ENCODE measurements at places on chromosomes 16 and 17.
A peak's percentile ranks its signal among the peaks of the same experiment; 100 is the strongest.

DNA sequence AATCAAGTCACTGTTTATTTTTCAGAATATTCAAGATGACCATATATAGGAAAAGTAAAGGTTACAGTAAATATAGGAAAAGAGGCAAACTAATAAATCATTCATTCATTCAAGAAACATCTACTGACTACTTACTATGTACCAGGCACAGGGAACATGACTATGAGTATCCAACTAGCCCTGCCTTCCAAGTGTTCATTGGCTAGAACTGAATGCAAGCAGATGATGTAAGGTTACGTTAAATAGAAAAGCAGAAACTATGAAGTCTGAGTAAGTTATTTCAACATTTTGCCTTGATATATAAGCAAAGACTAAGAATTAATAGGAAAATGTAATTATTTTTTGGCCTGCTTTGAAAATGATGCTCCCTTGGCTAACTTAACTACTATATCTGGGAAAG lies 36.7 kb downstream of the SPAG9 start:
- ATAC-seq: no peak

DNA sequence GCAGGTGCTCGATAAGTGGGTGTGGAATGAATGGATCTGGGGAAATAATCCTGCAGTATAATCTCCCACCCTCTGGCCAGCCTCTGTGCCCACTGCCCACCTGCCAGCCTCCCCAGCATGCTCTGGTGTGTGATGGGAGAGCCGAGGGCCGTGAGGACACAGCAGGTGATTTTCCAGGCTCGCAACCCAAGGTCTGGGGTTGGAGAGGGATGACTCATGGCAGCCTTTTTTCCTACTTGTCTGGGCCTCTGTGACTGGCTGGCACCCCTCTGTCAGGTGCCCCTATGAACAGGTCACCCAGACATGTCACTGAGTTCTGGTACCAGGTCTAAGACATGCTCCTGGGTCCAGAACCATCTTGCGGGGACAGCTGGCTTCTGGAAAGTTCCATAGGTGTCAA lies 385.7 kb upstream of the TNRC6C start:
- ATAC-seq: no peak

DNA sequence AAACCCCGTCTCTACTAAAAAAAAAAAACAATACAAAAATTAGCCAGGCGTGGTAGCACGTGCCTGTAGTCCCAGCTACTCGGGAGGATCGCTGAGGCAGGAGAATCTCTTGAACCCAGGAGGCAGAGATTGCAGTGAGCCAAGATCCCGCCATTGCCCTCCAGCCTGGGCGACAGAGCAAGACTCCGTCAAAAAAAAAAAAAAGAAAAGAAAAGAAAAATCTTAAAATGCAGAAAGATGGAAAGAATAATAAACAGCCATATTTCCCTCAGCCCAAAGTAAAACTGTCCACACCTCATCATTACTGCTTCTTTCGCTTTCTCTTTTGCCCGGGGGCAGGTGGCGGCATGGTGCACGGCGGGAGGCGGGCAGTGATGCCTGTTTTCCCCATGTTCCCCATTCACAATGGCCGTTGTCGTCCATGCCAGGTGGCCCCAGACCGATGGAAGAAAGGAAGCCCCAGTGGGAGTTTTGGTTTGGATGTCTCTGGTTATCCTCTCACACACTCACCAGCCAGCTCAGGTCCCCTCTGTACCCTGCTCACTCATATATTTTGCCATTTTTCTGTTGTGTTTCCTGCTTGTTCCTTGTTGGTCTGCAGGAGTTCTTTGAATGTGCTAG lies 37.0 kb upstream of the PEMT start:
- ATAC-seq: no peak

DNA sequence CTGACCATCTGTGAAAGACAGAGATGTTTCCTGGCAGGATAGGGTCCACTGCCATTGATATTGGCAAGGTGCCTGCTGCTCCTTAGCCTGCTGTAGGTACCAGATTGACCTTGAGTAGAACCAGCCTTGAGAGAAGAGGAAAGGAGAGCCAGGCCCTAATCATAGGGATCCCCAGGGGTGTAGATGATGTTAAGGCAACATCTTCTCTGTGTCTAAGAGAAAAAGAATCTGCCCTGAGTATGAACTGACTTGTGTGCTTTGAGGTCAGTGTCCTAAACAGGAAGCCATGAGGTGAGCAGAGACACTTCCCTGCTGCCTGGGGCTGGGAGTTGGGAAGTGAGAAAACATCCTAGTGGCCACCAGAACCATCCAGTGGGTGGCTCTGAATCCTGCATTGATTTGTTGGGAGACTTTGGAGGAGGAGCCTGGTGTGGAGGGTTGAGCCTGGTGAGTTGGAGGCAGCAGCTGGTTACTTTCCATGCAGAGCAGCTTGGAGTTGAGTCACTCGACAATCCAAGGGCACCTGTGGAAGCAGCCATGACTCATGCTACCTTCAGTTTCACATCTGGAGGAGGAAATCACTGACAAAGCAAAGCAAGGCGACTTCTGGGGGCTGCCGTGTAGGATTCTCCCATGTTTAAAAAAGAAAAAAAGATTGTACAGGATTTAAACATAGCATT lies 47.8 kb downstream of the BMERB1 start:
- peak; percentile 98 for ATAC-seq

GRCh38 chr17:80229011-80229410 lies 8.8 kb downstream of the SLC26A11 start:
- ATAC-seq: no peak

GRCh38 chr16:17072104-17072503 lies 398.7 kb downstream of the XYLT1 start:
- no peak for ATAC-seq

DNA sequence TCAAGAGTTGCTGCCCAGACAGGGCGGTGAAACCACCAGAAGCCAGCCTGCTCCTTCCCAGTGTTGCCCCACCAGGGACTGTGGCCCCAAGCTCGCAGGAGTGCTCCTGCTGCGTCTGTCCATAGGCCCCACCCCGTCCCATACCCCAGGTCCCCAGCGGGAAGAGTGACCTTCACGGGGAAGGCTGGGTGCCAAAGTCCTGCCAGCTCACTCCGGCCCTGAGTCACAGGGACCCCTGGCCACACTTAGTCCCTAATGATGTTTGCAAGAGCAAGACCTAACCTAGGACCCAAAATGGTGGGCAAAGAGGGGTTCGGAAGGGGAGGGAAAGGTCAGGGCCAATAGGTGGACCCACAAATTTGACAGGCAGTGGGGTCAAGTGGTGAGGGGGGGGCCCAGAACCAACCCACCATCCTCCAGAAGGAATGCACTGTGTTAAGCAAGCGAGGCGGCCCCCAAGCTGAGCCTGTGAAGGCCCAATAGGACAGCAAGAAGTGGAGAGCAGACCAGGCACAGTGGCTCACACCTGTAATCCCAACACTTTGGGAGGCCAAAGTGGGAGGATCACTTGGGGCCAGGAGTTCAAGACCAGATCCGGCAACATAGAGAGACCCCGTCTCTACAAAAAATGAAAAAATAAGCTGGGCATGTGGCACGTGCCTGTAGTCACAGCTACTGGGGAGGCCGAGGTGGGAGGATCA lies 3.3 kb downstream of the DOK4 start:
- ATAC-seq: no peak

GRCh38 chr17:69870091-69870530 lies 204.9 kb upstream of the KCNJ16 start:
- peak; percentile 72 for ATAC-seq

DNA sequence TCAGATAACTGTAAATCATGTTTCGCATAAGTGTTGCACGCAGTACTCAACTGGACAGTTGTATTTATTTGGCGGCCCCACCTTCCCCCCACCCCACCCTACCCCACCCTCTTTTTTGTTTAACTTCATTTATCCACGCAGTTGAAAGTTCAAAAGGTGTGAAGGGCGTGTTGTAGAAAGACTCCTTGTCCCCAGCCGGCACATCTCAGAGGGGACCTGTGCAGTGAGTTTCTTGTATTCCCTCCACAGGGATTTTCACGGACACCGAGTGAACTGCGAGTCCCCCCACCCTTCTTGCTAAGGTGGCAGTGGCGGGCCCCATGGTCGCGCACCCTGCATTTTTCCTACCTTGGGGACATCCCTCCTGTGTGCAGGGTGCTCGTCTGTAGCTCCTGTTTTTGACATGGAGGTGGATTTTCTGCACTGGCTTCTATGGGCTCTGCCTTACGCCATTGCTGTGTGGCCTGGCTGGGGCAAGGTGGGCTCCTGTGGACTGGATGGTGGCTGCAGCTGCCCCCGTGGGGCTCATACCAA lies 36.2 kb downstream of the ADCY7 start:
- ATAC-seq: no peak

GRCh38 chr16:58584831-58585505 lies 44.7 kb downstream of the CNOT1 start:
- no peak for ATAC-seq

DNA sequence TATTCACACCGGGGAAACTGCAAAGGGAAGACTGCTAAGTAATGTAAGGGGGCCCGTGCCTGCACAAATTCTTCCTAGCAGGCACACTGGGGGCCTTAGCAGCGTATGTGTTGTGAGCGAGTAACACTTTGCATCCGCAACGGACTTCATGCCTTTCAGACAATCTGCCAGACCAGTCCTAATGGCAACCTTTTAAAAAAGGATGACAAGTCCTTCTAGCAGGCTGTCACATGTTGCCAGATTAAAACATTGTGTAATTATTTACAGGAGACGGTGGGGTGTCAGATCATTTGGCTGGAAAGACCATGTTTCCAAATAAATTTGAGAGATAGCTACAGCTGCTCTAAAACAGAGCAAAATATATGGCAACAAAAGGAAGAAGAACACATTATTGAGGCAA lies 46.1 kb downstream of the CPPED1 start:
- ATAC-seq: no peak

DNA sequence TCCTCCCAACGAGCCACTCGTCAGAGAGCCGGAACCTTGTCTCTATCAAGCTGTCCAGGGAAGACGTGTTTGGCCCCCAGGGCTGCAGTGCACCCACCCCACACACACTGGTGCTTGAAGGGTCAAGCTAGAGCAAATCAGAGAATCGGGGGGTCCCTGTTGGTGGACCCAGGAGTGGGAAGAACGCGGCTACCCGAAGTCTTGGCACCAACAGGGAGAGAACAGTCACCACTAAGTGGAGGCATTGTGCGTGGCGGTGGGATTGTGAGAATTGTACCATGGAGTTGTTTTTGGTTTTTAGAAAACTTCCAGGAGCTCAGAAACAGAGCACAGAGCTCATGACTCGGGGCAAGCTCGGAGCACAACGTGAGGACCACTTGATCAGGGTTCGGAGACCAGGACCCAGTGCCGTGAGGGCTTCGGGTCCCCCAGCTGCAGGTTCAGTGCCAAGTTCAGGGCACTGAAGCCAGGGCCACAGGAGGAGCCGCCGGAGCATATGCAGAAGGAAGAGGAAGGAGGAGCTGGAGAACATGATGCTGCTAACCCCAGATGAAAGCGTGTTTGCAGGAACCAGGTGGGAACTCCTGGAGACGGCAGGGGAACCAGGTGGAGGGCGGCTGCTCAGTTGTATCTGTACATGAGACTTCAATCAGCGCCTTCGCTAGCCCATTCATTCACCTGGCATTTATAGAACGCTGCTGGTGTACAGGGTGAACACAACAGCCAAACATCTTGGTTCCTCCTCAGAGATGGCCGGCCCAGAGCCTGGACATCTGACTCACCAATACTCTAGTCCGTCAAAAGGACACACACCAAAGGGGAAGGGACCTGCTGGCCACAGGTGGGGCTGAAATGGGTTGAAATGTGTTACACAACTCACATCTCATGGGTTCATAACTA lies 42.8 kb downstream of the METRNL start:
- peak; percentile 12 for ATAC-seq

DNA sequence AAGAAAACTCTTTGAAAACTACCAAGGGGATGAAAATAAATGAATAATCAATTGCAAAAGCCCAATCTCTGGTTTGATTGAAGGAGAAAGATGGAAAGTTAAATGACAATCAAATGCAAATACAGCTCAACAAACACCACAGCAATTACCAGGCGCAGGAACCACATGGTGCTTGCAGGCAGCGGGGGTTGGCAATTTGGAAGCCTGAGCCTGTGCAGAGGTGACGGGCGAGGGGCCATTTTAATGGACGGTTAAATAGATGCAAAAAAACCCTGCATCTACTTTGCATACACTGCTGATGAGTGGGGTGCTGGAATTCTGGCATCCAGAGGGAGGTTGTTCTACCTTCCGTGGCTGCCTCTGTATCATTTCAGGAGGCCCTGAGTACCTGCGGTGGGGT lies 4.8 kb upstream of the SEZ6 start:
- no peak for ATAC-seq

DNA sequence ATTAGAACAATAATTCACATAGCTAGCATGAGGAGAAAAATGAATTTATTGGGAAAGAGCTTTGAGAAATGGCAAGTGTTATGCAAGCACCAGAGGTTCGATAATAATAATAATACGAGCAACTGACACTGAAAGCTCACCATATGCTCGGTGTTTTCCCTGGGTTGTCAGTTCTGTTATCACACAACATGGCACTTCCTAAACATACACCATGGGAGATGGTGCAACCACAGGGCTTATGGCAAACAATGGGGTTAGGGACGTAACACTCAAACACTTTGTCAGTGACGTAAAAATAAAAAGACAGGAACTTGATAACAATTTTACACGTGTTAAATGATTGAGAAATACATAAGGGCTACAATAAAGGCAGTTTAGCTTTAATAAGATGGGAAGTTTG lies 23.7 kb downstream of the OR1D5 start:
- ATAC-seq: no peak

DNA sequence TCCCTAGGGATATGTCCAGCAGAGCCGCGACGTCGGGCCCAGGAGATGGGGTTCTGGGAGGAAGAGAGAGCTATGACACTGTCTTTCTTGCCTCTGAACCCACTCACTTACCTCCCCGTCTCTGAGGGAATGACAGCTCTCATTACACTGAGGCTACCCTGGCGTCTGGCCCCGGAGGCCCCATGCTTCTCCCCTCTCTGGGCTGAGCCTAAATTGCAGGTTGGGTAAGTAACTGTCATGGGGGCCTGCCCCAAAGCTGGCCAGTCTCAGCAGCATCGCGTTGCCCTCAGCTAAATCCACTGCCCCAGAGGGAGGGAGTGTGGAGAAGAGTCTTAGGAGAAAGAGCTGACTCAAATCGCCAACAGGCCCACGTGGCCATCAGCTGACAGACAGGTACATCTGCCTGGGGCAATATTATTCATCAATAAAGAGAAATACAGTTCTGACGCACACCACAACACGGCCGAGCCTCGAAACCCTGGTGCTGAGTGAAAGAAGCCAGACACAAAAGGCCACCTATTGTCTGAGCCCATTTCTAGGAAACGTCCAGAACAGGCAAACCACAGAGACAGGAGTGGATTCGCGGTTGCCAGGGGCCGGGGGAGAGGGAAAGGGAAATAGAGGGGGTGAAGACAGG lies 156.4 kb downstream of the C16orf95 start:
- ATAC-seq: no peak
